ENCODE measurements at places on chromosomes 7 and 10.

DNA sequence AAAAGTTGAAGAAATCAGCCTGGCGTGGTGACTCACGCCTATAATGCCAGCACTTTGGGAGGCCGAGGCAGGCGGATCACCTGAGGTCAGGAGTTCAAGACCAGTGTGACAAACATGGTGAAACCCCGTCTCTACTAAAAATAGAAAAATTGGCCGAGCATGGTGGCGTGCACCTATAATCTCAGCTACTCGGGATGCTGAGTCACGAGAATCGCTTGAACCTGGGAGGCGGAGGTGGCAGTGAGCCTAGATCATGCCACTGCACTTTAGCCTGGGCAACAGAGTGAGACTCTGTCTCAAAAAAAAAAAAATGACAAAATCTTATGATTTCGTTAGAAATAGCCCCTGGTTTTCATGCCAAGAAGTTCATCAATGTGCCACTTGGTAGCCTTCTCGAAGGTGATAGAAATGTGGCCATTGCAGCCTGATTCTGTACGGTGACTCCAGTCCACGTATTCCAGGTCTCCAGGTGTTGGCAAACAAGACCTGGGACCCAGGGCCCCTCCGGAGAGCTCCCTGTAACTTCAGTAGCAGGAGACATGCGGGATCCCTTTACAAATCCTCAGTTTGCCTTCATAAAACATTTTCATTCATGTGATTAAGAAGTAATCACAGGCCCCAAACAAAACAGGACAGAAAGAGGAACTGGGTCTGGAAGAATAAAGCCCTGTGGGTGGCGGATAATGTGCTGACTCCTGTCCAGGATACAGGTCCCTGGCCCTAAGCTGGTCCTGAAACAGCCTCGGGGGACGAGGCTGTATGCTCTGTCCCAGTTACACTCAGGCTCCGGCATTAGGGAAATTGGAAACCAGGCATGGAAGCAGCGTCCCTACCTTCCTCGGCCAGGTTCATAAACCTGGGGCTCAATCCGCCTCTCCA, 207.3 kb upstream of the SH2B2 start:
- no peak for DNase-seq

DNA sequence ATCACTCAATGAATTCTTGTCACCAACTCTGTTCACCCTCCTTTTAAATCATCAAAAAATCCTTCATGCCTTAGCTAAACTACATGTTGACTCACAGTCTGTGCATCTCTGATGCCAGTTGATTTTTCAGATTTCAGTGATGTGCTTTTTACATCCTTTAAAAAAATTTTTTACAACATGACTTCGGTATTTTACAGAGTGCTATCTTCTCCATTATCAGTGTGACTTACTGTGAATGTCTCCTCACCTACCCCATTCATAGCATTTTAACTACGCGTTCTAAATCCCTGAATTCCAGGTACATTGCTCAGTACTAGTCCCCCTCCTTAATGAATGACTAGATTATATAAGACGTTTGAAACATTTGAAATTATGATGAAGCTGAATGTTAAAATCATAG, 98.7 kb downstream of the DNAH11 start:
- DNase-seq = no peak

GRCh38 chr7:101884671-101885596, 67.5 kb downstream of the CUX1 start:
- no peak for DNase-seq

GRCh38 chr10:76296957-76297356, 865.5 kb downstream of the LRMDA start:
- DNase-seq = no peak

DNA sequence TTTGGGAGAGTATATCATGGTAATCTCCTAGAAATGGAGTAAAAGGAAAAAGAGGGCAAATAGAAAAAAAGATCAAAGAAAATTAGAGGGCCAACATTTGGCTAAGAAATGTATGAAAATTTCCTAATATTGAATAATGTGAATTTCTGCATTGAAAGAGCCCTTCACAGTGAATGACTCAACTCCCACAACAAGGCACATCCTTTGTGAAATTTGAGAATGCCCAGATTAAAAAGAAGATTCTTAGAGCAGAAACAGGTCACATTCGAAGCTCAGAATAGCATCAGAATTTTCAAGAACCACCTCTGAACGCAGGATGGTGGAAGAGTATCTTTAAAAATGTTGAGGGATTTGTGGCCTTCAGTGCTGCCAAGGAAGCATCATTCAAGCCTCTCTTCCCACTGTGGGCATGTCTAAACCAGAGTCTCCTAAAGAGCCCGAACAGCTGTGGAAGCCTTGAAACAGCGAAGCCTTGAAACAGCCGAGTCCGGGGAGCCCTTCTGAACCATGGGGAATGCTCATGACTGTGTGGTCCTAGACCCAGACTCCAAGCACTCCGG, 43.6 kb downstream of the GUSB start:
- DNase-seq = no peak

DNA sequence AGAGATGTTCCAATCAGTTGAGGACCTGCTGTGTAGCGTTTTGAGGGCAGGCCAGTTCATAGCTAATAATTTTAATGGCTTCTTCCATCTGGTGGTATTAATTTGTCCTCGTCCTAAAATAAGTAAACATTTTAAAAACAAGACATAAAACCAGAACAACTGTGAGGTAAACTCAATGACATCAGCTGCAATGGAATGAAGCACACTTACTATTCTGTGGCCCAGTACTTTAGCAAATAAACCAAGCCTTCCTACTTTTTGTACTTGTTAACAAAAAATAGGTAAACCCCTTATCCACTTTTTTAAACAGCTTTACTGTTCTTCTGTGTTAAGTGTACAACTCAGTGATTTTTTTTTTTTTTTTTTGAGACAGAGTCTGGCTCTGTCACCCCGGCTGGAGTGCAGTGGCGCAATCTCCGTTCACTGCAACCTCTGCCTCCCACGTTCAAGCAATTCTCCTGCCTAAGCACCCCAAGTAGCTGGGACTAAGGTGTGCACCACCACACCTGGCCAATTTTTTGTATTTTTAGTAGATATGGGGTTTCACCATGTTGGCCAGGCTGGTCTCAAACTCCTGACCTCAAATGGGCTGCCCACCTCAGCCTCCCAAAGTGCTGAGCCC, 28.9 kb upstream of the FZD1 start:
- no peak for DNase-seq

- DNase-seq = no peak
Observed at GRCh38 chr7:80070391-80070790, 64.2 kb upstream of the GNAI1 start.
